Amygdala (tissue), 56 donors: ENCODE measurements at places on chromosomes 16 and 17.
A peak's percentile ranks its signal among the peaks of the same experiment; 100 is the strongest.

- no peak for DNase-seq
Measured at GRCh38 chr17:77684803-77685798, 273.4 kb upstream of the TNRC6C start.

DNA sequence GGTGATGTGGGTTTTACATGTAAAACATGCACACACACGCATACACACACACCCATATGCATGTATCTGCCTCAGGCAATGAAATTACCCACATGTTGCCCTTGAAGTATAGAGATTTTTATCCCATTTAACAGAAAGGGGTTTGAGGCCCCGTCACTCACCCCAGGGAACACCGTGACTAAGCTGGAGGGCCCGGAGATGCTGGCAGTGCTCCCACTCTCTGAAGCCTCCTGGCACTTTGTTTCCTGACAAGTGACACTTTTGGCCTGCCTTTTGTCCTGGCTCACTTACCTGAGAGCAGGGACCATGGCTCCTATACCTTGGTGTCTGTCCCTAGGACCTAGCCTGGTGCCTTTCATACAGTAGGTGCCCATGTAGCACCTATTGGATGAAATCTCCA lies 50.0 kb upstream of the TNRC6C start:
- no peak for DNase-seq

GRCh38 chr17:78719630-78720298 lies 62.3 kb downstream of the CYTH1 start:
- no peak for DNase-seq

GRCh38 chr16:73408716-73409115 lies 360.8 kb upstream of the ZFHX3 start:
- DNase-seq = no peak

DNA sequence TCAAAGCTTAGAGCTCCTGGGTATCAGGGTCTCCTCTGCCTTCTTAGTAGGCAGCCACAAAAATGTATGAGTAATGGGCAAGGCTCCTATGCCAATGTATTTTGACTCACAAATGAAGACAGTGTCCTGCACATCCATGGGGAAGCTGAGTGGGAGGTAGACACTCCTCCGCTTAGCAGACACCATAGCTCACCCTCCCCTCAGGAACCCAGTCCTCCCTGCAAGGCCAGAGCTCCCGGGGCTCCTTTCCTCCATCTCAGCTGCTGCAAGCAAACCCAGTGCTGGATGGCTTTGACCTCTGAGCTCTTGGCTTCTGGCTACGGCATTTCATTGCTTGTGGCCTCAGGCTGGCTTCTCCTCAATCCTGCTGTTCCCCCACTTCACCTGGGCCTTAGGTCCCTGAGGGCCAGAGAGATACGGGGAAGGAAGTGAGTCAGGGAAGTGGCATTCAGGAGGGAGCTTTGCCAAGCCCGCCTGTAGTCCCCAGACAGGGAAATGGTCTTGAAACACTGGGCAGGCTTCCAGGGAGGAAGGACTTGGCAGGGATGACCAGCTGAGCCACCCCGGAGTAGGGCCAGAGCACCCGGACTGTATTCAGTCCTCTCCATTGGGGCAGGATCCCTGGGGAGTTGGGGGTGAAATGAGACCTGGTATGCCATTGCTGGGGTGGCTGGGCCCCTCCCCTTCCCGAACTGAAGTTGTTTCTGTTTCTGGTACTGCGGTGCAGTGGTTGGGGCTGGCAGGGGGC lies 4.5 kb downstream of the ABCC3 start:
- peak; percentile 23 for DNase-seq

GRCh38 chr17:12201294-12201880 lies 180.7 kb downstream of the MAP2K4 start:
- no peak for DNase-seq

DNA sequence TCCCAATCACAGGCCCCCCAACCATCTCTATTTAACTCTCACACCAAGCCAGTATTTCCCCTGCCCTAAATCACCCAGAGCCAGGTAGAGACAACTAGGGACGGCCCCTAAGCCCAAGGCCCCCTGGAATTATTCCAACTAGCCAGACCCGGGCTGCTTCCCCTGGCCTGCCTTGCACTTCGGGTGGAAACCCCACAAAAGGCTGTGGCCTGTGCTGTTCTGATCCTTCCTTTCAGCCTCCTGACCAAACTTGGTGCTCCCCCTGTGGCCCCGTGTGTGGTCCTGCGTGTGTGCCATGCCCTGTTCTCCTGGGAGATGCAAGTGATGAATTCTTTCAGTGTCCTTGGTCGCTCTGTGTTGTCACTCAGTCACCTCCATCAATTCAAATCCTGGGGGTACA lies 14.9 kb downstream of the CCL17 start:
- no peak for DNase-seq

- no peak for DNase-seq
Measured at GRCh38 chr16:57096793-57097192, 4.4 kb downstream of the CPNE2 start.

GRCh38 chr16:79449067-79449769 lies 151.3 kb downstream of the MAF start:
- no peak for DNase-seq
